CD4-positive, alpha-beta T cell treated with Interleukin-15 for 1 hour (primary cell): ENCODE measurements at places on chromosomes 2 and 18.

DNA sequence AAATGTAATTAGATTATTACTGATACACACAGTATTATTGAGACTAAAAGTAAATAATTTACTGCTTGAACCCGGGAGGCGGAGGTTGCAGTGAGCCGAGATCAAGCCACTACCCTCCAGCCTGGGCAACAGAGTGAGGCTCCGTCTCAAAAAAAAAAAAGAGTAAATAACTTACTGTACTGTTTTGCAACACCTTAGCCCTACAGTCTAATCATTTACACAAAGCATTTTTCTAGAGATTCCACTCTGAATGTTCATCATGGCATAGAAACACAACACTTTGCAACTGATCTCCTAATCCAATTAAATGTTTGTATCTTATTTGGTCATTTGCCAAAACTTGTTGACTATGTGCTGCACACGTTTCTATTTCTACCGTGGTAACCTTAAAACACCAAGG is 23.4 kb upstream of the RMP24 start:
- no peak for DNase-seq

GRCh38 chr2:30334762-30335363 is 103.5 kb downstream of the LBH start:
- no peak for DNase-seq

GRCh38 chr2:75640621-75641121 is 5.9 kb upstream of the MRPL19 start:
- peak; percentile 34 for DNase-seq

GRCh38 chr18:63979409-63979920 is 9.6 kb downstream of the SERPINB8 start:
- DNase-seq: peak; percentile 32

- no peak for DNase-seq
Observed at GRCh38 chr2:177078855-177079254, 133.7 kb upstream of the HNRNPA3 start.

DNA sequence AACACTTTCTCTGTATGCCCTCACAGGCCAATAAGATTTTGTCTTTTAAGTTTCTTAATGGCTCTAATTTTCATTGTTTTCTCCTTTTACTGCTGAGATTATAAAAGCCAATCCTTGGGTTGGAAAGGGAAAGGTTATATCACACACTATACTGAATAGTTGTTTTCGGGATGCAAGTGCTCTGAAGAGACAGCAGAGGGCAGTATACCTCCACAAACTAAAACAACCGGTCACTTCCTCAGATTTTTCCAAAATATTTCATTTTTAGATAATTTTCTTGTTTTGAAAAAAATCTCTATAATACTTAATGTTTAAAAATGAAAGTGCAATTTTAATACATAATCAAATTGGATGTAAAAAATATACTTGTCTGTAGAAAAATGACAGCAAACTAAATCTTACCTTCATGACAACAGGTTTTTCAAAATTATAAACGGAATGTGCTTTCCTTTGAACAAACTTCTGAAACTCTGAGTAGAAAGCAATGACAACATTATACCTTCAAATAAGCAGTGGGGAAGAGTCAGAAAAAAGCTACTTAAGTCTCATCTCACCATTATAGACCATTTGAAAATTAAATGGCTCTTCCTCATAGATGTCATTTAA is 82.7 kb downstream of the ORC4 start:
- no peak for DNase-seq
